ENCODE measurements at places on chromosomes 16 and 17.
A peak's percentile ranks its signal among the peaks of the same experiment; 100 is the strongest.

- no peak for DNase-seq
These were observed 638.0 kb downstream of the MAF start for GRCh38 chr16:78962457-78962929.

GRCh38 chr17:80716986-80717719 lies 172.5 kb downstream of the RPTOR start:
- DNase-seq, result no peak

GRCh38 chr16:53565296-53565863 lies 62.4 kb upstream of the AKTIP start:
- no peak for DNase-seq

GRCh38 chr16:4313563-4314531 lies 2.0 kb upstream of the GLIS2 start:
- DNase-seq, result peak; percentile 77

GRCh38 chr17:56939869-56940484 lies 20.9 kb downstream of the COIL start:
- no peak for DNase-seq

GRCh38 chr16:75286389-75286788 lies 35.0 kb upstream of the BCAR1 start:
- DNase-seq, result no peak

- DNase-seq, result no peak
These were observed 57.9 kb upstream of the FOXF1 start for GRCh38 chr16:86452451-86452850.

DNA sequence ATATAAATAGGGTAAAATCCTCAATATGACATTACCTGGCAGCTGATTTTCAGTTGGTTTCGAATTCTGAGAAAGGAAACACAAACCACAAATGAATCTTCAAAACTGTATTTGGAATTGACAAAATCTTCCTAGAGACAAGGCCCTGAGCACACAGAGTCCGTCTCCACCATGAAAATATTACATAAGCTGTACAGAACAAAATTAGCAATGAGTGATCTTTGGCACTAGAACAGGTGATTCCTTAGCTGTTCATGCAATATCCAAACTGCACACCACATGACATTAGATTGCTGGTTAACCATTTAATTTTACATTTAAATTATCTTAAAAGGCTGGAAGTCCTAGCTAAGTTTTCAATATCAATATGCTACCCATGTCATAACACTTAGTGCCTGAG lies 31.7 kb downstream of the GJC1 start:
- DNase-seq, result no peak

- no peak for DNase-seq
These were observed 71.1 kb downstream of the CYLD start for GRCh38 chr16:50812876-50813466.

DNA sequence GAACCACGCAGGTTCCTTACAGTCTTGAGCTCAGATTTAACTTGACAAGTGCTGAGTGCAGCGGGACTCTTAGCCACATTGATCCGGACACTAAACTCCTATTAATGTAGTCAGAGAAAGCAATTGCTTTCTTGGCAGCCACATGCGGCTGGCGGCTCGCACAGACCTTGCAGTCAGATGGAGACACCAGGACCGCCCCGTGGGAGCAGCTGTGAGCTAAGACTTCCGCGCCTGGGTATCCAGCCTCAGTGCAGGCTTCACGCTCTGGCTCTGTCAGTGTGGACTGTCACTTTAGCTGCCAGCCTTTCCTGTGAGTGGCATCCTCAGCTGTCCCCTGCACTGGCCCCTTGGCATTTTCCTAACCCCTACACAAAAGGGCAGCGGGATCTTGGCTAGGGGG lies 80.9 kb upstream of the NLRP1 start:
- DNase-seq, result no peak

DNA sequence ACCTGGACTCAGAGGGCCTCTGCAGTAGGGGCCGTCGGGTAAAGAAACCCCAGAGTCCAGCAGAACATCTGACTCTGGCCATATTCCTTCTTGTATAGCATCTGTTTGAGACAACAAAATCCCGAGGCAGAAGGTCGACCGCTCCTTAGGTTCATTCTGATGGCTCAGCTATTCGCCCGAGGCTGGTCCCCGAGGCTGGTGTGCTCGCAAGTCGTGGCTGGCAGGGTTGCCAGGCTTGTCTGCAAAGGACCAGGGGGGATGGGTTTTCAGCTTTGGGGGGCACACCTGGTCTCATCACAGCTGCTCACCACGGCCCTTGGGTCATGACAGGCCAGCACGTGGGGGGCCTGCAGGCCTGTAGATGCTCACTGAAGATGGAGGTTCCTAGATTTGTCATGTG lies 119.1 kb downstream of the BANP start:
- DNase-seq, result no peak

DNA sequence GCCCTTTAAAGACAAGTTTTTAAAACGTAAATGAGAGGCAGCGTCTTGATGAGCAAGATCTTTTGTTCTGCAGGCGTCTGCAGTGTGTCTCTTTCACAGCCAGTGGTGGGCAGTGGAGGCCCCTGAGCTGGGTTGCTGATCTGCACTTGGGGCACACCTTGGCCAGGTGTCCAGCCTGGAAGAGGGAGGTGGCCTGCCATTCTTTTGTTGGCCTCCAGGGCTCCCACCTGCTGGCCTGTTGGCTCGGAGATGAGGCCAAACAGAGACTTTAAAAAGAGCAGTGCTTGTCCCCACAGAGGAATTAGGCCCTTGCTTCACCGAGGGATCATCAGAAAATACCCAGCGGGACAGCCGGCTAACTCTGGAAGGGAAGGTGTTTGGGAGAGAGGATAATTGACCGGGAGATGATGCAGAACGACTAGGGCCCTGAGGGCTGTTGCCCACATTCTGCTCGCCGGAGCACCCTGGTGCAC lies 145.9 kb upstream of the PLCG2 start:
- no peak for DNase-seq

DNA sequence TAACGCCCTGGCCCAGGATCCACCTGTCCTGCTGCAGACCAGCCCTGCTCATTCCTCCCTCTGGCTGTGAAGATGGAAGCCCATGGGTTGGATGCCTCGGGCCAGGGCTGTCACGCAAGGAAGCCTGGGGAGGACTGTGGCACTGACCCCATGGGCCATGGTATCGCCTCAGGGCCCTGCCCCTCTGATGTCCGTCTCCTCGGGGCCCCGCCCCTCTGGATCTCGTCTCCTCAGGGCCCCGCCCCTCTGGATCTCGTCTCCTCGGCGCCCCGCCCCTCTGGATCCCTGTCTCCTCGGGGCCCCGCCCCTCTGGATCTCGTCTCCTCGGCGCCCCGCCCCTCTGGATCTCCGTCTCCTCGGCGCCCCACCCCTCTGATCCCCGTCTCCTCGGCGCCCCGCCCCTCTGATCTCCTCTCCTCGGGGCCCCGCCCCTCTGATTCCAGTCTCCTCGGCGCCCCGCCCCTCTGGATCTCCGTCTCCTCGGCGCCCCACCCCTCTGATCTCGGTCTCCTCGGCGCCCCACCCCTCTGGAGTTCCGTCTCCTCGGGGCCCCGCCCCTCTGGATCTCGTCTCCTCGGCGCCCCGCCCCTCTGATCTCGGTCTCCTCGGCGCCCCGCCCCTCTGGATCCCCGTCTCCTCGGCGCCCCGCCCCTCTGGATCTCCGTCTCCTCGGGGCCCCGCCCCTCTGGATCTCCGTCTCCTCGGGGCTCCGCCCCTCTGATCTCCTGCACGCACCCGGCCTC lies 24.0 kb downstream of the METRNL start:
- no peak for DNase-seq

DNA sequence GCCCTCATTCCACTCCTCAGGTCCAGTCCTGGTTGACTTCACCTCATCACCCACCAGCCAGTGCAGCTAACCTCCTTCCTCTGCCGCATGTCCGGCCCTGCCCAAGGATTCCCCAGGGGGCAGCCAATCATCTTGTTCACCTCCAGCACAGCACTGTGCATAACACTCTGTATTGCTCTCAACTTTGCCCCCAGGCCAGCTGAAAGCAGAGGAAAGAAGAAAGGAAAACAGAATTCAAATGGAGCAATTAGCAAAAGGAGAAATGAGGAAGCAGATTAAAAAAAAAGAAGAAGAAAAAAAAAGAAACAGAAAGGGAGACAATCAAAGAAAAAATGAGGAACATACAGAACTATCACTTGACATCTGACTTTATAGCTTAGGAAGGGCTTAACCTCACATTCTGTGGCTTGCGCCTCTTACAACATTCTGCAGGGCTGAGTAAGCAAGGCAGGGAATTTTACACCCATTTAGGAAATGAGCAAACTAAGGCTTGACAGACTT lies 26.1 kb downstream of the GAS7 start:
- no peak for DNase-seq

DNA sequence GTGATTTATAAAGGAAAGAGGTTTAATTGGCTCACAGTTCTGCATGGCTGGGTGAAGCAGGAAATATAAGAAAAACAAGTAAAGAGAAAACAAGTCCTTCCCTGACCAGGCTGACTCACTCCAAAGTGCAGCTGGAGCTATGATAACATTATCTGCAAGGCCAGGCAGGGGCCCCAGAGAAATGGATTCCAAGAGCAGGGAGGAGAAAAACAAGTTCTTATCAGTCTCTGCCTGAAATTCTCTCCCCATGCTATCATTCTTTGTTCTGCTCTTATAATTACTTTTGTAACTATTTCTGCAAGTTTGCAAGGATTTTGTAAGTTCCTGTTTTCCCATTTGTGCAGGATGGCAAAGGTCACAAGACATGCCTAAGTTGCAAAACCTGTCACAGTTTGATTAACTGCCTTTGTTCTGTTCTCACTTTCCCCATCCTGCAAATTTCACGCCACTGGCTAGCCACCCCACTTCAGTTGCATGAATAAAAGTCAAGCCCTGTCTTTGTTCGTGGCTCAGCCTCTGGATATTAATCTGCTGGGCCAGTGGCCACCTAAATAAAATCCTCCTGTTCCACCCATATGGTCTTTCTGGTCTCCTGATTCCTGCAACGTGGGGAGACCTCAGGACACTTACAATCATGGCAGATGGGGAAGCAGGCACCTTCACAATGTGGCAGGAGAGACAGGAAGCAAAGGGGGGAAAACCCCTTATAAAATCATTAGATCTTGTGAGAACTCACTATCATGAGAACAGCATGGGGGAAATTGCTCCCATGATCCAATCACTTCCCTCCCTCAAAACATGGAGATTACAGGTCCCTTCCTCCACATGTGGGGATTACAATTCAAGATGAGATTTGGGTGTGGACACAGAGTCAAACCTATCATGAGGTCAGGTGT lies 13.1 kb downstream of the ABCA9 start:
- DNase-seq, result peak; percentile 48

DNA sequence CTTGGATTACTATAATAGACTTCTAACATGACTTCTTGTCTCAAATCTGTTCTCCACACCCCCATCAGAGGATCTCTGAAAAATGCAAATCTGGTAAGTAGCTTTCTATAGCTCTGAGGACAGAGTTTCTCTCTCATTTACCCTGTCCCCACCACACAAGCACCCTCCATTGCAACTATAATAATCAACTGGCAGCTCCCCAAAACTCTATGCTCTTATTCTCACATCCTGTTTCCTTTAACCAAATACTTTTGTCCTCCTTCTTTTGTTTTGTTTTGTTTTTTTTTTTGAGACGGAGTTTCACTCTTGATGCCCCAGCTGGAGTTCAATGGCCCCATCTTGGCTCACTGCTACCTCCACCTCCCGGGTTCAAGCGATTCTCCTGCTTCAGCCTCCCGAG lies 73.4 kb downstream of the HELZ start:
- DNase-seq, result no peak

DNA sequence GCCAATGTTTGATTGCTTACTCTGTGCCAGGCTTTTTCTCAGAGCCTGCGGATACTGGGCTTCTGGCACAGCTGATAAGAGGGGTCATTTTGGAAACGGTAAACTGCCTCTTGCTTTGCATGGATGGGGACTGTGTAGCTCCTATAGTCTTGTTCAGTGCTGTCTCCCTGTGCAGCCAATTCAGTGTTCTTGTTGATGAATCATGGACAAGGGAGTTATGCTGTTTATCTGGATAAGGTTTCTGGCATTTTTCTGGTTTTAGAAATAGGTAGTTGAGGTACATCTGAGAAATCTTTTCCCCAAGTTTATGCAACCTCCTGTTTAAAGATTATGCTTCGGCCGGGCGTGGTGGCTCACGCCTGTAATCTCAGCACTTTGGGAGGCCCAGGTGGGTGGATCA lies 16.7 kb upstream of the TANGO6 start:
- no peak for DNase-seq

All from liver (tissue), 10 donors.